H7 (cell line): ENCODE measurements at places on chromosomes 2 and 18.

- no peak for DNase-seq
These were observed 29.8 kb downstream of the TMEM87B start for GRCh38 chr2:112084689-112085374.

DNA sequence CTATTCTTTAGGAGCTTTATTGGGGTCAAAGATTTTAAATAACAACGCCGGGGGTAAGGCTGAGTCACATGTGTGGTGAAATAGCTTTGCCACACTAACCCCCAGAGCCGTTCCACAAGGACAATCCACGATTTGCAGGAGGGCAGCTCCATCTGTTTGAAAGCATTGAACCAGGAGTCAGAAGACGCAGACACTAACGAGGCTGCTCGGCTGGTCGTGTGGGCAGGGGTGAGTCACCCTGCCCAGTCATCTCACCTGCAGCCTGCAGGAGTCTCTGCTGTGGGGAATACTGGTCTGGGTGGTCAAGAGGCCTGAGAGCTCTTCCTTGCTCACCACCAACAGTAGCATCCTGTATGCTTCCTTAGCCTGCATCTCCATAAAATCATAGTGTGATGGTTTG is 149.2 kb upstream of the NCK2 start:
- no peak for DNase-seq

DNA sequence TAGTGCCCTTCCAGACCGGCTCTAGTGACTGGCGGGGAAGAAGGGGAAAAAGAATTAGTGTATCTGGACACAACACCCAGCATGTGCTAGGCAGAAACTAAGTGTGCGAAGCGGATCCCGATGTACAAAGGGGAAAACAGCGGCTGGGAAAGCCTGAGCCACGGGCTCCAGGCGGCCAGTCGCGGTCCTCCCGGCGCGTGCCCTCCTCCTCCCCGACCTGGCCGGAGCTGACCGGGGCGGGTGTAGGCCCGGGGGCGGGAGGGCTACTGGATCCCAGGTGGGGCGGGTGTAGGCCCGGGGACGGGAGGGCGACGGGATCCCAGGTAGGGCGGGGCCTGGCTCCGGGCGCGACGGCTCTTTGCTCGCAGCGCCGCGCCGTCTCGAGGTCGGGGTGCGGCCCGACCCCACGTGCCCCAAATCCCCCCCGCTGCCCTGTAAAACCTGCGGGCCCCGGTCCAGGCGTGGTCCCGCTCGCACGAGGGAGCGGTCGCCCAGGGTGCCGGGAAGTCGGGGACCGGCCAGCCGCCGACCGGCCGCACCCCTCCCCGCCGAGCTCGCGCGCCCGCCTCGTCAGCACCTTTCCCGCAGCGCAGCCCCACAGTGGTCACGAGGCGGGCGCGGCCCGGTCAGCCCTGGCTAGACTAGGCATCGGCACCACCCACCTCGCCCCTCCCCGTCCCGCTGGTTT is 48.8 kb downstream of the C2orf42 start:
- DNase-seq: peak; percentile 90

DNA sequence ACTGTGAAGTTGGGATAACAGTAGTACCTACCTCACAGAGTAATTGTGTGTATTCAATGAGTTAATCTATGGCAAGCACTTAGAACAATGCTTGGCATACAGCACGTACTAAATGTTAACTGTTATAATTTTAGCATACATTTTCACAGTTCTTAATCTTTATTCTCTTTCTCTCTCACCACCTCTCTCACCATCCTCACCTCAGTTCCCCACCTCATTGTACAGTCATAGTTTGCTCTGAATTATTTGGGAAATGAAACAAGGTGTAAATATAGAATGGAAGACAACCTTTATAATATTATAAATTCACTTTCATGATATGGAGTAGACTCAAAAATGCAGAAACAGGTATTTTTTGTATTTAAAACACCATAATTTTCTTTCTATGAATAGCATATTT is 40.0 kb upstream of the DNAH7 start:
- DNase-seq: no peak

DNA sequence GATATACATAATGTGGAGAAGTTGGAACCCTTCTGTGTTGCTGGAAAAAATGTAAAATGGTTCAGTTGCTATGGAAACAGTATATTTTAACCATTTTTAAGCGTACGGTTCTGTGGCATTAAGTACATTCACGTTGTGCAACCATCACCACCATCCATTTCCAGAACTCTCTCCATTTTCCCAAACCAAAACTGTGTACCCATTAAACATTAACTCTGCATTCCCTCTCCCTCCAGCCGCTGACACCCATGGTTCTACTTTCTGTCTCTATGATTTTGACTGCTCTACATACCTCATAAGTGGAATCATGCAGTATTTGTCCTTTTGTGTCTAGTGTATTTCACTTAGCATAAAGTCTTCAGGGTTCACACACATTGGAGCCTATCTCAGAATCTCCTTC is 67.3 kb downstream of the LDLRAD4 start:
- no peak for DNase-seq

GRCh38 chr2:230737791-230738226 is 25.2 kb downstream of the CAB39 start:
- no peak for DNase-seq

DNA sequence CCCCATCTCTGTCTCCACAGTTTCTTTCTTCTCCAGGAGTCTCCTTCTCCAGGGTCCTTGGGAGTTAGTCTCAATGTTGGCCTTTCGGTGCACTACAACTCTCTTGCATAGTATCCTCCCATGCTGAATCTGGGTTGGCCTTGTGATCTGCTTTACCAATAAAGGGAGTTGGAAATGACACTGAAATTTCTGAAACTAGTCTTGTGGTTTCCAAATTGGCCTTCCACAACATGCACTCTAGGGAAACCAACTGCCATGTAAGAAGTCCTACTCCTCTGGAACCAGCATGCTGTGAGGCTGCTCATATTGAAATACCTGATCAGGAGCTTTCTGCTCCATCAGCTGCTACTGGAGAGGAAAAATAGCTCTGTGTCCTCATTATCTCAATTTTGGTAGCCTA is 9.9 kb upstream of the ABHD3 start:
- no peak for DNase-seq

GRCh38 chr2:222730366-222730999 is 59.0 kb downstream of the MOGAT1 start:
- DNase-seq: no peak

DNA sequence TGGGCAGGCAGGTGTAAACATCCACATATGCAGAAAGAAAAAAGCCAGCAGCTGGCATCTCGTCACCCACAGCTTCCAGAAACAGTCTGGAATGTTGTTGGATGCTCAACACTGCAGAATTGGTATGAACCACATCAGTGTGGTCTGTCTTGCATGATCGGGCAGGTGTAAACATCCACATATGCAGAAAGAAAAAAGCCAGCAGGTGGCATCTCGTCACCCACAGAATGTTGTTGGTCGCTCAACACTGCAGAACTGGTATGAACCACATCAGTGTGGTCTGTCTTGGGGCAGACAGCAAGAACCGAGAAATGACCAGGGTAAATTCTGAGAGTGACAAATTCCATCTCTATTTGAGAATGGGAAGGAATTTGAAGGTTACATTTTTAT is 39.6 kb downstream of the DOCK10 start:
- DNase-seq: no peak

GRCh38 chr2:182166841-182167240 is 181.2 kb downstream of the PPP1R1C start:
- no peak for DNase-seq

DNA sequence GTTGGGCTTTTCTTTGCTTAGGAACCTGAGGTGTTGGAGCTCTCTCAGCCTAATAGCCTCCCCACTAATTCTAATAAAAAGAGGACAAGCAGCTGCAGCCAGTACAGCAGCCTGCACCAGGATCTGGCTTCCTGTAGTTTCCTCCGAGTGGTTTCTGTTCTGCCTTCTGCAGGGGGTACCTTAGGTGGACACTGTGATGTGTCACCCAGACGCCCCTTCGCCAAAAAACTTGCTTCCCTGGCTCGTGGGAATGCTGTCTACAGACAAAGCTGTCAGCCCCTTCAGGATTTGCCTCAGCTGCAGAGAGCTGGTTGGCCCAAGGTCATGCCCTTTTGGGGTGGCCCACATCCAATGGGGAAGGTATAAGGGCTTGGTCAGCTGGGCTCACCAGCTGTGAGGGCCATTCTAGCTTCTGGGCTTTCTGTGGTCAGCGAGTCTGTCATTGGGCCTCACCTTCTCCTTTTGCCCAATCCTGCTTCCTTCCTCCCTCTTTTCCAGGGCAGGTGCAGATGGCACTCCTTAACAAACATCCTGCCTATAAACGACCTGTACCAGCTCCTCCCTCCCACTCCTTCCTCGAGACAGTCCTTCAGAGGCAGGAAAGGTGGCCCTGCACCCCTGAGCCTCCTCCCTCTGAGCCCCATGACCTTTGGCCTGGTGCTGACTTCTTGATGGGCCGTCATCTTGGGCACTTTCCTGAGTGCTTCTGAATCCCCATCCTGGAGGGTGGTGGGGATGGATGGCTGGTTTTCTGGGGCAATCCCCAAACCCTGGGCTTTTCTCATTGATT is 44.0 kb upstream of the ROCK2 start:
- no peak for DNase-seq

DNA sequence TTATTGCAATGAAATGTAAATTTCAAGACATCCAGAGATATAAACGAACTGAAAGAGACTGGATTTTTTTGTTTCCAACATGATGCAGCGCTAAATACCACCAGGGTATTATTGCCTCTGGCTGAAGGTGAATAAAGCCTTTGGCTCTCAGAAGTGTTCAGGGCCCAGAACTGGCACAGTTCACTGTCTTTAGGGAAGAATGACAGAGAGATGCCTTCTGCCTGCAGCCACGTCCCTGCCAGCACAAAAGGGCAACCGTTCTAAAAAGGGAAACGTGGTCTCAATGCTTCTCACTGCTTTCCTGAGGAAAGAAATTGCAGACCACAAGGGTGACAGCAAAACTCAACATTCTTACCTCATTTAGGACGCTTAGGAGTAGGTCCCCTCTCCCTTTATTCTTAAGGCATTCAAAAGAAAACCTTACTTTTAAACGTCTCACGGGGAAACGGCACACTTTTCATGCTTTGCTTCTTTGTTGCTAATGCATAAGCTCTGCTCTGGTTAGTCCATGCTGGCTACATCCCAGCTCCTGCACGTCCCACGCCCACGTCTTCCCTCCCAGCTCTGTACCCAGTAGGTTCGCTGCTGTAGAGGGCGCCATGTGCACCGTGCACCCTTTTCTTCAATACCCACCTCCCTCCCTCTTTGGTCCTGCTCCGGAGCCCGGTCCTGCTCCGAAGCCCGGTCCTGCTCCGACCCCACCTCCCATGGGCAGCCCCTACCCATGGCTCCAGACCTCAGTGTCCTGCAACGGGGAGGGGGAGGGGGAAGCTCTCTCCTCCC is 171.0 kb downstream of the HRH4 start:
- DNase-seq: peak; percentile 65

DNA sequence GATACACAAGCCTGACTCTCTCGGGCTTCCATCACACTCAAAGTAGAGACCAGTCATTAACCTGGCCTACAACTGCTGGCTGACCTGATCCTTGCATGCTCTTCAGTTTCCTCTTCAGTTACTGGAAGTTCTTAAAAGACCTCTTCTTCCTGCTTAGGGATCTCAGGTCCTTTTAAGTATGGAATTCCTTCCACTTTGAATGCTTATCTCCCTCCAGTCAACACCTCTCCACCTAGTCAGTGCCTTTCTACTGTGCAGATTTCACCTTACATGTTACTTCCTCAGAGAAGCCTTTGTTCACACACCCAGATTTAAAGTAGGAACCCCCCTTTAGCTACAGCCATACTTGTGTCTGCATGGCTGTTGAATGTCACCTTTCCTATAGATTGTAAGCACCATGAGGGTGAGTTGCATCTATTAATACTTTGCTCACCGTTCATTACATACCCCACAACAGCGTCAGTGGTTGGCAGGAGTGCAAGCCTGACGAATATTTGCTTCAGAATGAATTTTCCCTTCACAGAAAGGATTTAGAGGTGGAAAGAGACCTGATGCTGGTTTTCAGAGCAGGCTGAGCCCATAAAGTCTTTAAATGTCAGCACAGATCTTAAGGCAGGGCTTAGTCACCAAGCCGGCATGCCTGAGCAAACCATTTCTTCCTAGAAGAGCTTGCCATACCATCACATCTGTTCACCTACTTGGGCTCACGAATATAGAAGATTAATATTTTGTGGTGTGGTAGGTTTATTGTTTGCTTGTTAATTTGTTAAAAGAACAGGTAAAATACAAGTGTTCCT is 90.1 kb downstream of the ACVR1 start:
- no peak for DNase-seq

GRCh38 chr2:241258505-241259280 is 56.8 kb downstream of the HDLBP start:
- DNase-seq: no peak

GRCh38 chr2:101037161-101037755 is 35.2 kb downstream of the RPL31 start:
- DNase-seq: no peak

- DNase-seq: no peak
These were observed 462.4 kb upstream of the ACVR2A start for GRCh38 chr2:147382322-147382948.

DNA sequence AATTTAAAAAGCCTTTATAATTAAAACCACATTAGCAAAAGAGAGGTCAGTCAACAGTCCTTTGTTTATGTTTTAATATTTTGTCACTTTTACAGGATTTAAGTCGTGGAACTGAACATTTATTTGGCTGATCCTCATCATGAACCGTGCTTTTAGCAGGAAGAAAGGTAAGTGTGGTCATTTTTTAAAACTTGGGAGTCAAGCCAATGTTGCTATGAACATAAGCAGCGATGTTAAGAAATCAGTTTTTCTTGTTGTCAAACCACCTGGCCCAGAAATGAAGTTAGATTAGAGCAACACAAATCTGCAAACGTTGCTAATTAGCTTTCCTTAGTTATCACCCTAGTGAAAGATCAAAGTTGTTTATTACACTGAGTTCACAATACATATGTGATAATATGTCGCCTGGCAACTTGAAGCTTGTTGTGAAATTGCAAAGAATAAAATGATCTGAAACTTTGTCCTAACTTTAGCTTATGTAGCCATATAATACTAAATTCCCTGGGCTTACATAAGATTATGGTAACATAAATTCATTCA is 186.0 kb downstream of the GULP1 start:
- no peak for DNase-seq

- peak; percentile 12 for DNase-seq
These were observed 146.1 kb upstream of the SESTD1 start for GRCh38 chr2:179410552-179411356.

GRCh38 chr2:153431114-153431513 is 47.4 kb downstream of the RPRM start:
- DNase-seq: no peak
